ENCODE measurements at places on chromosomes 5 and 9.

DNA sequence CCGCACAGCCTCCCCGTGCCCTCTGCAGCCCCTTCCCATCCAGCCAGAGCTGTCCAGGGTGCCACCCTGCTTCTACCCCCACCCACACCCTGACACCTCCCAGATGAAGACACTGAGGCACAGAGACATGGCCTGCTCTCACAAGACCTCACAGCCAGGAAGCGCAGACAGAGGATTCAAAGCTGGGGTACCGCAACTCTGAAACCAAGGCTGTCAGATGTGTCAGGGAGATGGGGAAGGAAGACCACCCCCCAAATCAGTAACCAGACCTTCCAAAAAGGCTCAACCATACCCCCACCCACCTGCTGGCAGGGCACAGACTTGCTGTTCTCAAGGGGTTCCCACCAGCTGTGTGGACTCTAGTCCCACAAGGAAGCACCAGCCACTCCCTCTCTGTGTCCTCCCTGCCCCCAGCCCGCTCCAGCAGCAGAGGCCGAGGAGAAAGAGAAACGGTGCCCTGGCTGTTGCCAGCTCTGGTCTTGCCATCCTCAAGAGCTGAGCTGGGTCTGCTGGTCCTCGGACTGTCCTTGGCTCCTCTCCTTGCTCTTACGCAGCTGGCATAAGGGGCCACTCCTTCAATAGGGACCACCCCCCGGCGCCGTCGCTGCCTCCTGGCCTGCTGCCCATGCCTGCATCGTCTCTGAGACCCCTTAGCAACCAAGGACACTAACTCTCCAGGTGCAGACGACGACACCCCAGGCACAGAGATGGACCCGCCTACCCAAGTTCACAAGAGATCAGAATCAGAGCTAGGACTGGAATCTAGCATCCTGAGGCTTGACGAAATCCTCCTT is 699 bp downstream of the AKNA start:
- DNase-seq: peak; percentile 37

DNA sequence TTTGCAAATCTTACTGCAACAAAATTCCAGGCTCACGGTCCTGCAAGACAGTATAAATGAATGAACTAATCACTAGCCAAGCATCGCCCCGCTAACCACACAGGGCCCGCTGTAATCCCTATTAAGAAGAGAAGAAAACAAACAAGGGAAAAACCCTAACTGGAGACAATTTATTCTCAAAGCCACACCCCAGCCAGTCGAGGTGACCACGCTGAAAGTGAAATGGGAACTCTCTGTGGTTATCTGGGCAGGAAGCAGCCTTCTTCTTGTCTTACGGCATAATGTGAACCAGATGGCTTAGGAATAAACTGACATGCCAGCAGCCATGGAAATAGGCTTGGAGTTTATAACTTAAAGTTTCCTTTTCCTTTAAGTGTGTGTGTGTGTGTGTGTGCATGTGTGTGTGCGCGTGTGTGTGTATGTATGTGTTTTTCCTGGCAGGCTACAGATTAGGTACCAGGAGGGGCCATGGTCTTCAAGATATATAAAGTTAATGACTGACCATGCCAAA is 120.2 kb downstream of the SEMA6A start:
- DNase-seq: no peak

DNA sequence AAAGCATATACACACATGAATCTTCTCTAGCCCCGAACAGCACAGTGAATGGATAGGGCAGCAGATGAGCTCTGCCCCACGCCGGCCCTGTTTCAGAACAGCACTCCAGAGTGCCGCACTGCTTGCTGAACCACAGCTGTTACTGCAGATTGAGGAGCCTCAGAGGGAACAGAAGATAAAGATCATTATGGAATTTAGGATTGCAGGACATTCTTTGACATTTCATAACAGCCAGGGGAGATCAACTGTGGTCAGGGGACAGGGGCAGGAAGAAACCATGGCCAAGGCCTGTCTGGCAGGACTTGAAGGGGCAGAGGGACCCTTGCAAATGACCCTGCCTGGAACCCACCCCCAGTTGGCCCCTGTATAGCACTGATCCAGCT is 20.6 kb downstream of the IRF1 start:
- no peak for DNase-seq

DNA sequence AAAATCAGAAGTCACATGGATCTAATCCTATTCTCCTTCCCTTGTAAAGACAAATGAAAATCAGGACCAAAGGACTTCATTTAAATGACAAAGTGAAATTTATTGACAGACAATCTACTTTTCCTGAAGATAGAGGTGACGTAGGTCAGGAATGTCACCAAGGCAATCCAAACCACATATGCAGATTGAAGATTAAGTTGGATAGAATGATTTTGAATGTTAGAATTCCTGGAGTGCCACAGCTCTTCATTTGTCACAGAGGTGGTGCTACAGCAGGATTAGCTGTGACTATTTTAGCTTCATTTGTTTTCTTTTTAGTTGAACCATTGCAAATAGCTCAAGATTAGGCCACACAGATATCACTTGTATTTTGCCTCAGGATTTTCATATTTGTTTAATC is 736.0 kb upstream of the ARRDC3 start:
- no peak for DNase-seq

DNA sequence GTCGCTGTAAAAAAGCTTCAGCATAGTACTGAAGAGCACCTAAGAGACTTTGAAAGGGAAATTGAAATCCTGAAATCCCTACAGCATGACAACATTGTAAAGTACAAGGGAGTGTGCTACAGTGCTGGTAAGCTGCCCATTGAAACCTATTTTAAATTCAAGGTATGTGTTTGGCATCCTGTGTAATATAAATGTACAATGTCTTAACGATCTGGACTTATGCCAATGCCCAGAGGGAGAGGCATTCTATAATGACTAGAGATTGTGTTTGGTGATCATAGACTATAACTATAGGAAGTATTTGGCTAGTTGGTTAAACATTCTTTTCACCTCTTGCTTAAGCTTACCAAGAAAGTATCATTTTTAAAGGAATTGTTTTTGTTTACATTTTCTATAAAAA is 95.7 kb downstream of the INSL6 start:
- no peak for DNase-seq

GRCh38 chr9:87725356-87725899 is 491 bp upstream of the CTSL start:
- DNase-seq: peak; percentile 29

DNA sequence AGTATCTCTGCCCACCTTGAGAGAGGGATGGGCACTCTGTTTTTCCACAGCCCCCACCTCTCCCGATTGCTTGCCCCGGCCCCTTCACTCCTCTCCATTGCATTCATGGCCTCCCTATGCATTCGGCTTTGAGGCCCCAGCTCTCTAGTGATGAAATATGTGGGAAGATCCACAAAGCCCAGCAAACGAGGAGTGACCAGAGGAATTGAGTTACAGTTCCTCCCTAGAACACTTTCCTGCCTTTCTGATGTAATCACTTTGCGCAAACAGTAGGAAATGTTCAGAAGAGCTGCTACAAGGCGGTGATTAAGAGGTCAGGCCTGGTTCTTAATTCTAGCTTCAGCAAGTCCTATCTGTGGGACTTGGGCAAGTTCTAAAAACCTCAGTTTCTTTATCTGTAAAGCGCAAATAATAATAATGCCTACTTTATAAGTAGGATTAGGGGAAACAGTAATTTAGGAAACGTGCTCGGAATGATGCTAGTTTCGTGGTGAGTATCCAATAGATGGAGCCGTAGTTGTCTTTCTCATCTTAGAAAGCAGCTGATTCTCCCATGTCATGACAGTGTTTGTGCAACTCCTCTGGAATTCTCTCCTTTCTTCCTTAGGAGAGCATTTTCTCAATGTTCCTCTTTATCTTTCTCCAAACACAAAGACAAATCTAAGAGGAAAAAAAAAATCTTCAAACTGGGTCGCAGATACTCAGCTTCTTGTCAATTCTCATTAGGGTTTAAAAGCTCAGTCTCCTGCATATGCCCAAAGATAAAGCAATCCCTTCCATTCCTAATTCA is 99.5 kb upstream of the MSX2 start:
- no peak for DNase-seq

DNA sequence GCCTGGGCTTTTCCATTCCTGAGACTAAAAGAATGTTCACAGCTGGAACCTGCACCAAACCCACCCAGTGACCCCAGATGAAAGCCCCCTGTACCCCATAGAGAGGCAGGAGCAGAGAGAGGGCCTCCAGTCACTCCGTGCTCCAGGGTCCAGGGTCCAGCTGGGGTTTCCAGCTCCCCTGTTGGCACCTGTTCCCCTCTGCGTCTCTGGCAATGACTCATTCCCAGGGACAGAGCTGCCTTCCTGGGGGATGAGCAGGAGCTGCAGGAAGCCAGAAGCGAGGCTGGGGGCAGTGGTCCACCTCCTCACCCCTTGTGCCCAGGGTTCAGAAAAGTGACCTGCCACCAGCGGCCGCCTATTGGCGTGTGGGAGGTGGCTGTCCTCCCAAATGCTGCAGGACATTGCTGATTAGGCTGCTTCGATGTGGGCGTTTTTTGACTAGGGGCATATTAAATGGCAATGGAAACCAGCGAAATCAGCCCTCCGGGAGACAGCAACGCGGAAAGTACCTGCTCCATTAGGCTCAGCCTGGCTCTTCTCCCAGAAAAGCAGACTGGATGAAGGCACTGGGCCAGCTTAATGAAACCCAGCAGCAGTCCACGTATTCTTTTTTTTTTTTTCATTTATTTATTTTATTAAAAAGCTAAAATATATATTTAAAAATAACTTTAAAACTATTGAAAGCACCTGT is 97.4 kb downstream of the DAP start:
- no peak for DNase-seq

DNA sequence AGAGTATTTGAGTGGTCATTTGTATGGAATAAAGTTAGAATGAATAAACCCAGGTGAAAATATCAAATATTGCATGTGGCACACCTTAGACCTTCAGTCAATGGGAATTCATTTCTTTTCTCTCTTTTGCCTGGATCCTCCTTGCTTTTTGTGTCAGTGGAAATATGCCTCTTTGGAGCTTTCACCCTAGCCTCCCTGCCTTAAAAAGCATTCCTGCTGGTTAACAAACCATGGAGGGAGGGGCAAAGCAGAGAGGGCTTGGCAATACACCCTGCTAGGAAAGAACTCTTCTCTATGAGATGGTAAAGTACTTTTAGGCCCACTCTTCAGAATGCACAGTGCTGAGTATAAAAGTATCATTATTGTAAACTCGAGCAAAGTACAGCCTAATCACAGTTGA is 383.7 kb downstream of the DMAC1 start:
- no peak for DNase-seq

- DNase-seq: no peak
Observed at GRCh38 chr5:87413343-87413645, 564 bp upstream of the CCNH start.

GRCh38 chr5:10678244-10678643 is 82.8 kb downstream of the DAP start:
- DNase-seq: no peak

- DNase-seq: no peak
Observed at GRCh38 chr9:114745108-114745848, 60.6 kb downstream of the TNFSF15 start.

DNA sequence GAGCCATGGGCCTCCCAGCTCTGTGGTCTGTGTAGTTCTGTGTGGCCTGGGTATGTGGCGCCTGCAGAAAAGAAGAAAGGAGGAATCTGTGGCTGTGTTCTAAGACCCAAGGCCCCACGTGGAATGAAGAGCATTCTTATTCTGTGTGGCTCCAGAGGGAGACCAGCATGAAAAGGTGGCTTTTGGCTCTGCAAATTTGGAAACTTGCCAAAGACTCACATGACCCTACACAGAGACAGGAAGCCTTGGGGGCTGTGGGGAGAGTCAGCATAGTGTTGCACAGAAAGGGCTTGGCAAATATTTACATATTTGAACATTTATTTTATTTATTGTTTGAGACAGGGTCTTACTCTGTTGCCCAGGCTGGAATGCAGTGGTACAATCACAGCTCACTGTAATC is 193.3 kb downstream of the TMEM38B start:
- no peak for DNase-seq

- no peak for DNase-seq
Observed at GRCh38 chr5:10552183-10553143, 11.4 kb upstream of the ANKRD33B start.

DNA sequence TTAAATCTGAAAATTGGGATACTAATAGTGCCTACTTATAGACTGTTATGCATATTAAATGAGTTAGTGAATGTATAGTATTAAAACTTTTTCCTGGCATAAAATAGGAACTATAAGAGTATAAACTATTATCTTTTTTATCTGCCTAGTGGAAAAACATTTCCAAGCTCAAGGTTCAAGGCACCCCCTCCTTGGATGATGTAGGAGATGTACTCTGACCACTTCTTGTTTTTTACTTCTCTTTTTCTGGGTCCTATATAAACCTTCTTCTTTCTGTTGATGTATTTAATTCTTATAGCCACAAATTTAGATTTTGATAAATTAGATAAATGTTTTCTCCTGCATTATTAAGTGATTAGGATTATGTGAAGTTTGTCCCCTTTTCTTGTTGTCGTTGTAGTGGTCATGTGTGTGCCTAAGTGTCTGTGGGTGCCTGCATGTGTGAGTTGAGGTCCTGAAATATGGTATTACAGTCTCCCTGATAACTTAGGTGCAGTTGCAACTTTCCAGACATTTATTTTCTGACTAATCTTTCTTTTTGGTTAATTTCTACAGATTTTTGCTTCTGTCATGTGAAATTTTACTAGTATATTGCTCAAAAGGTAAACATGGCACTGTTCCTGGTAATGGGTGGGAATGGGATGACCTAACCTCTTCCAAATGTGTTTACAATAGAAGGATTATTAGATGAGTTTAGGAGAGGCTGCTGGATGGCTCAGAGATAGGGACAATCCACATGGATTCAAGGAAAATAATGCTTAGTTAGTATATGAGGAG is 160.8 kb upstream of the CDKN2B start:
- DNase-seq: no peak

GRCh38 chr5:9799606-9800005 is 169.5 kb upstream of the TAS2R1 start:
- DNase-seq: no peak

DNA sequence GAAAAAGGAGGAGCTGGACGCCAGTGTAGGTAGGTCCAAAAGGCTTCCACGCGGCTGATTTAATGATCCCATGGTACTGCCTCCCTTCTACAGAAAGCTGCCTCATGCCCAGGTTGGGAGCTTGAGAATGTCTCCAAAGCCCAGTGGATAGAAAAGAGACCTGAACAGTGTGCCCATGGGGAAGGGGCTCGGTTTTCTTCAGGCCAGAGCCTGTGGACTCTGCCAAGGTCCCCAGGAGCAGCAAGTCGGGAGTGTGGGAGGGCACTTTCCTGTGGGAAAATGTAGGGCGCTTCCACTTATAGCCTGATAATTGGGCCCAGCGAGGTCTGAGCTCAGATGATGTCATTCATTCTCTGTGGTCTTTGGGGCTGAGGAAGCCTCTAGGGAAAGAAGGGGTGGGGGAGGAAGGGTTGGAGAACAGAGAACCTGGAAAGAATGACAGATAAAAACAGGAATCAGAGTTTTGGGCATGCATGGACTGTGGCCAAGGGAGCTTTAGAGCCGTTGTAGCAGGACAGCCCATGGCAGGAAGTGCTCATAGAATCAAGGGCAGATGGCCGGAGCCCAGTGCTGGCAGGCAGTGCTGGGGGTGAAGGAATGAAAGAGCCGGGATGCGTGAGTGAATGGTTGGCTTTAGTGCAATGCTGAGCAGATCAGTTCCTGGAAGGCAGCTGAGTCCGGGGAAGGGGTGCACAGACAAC is 42.5 kb upstream of the SH3PXD2B start:
- no peak for DNase-seq

Measured in amygdala (tissue), 56 donors.